ENCODE measurements at places on chromosomes 7 and 10.
A peak's percentile ranks its signal among the peaks of the same experiment; 100 is the strongest.

DNA sequence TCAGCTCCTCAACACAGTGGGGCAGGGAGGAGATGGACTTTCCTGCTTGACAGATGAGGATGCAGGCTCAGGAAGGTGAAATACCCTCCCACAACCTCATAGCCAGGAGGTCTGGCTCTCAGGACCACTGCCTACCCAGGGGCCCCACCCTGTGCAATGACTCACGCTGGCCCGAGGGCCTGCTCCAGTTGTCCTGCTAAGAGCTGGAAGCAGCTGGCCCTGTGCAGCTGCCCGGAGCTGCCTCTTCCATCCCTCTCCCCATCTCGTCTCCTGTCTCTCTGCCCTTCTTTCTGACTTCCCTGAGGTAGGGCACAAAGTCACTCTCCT, 123.9 kb downstream of the ZMIZ1 start:
- no peak for DNase-seq

GRCh38 chr7:44489955-44490350, 505 bp downstream of the NUDCD3 start:
- peak; percentile 61 for DNase-seq

DNA sequence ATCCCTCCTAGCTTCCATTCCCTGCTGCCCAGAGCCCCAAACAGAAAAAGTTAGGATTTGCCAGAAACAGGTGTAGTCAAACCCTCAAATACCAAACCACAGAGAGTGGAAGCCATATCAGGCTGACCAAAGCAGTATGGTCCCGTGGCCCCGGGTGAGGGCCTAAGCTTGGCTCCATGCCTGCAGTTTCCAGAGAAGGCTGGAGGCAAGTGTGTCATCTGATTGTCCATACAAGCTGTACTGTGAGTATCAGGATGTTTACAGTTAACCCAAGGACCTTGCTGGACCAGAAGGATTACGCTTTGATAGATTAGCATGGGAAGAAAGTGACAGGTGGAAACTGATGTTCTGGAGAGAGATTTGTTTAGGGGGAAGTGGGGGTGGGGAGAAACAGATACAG, 96.3 kb downstream of the PRKAG2 start:
- DNase-seq = no peak

- no peak for DNase-seq
Observed at GRCh38 chr7:26321435-26321834, 29.8 kb downstream of the SNX10 start.

DNA sequence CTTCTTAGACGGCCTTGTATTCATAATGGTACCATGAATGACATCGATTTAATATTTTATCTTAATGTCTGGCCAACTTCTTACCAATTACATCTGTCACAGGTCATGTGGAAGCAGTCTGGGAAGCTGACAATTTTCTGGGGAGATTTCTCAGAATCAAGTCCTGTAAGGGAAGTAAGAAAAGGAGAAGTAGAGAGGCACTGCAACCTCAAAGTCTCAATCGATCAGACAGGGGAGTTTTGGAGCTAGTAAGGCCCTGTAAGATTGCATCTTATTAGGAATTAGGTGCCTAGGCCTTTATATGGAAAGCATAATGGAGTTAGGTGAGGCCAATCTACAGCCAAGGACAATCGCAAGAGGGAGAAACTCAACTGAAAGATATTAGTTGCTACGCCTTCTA, 694.6 kb upstream of the SORCS1 start:
- no peak for DNase-seq

- DNase-seq = no peak
Observed at GRCh38 chr7:79157281-79157680, 296.2 kb downstream of the MAGI2 start.

GRCh38 chr7:95398155-95398940, 2.2 kb upstream of the PON3 start:
- no peak for DNase-seq

All from activated naive CD4-positive, alpha-beta T cell treated with anti-CD3 and anti-CD28 coated beads, Interleukin-2, amount 10 ng/mL, durations not matched to agents 7 days and 5 days (primary cell).